ENCODE measurements at places on chromosomes 11 and 22.

GRCh38 chr11:61863548-61864081 is 27.7 kb downstream of the FADS3 start:
- DNase-seq: no peak

- DNase-seq: no peak
These were observed 423.3 kb upstream of the CCDC90B start for GRCh38 chr11:83709434-83709833.

DNA sequence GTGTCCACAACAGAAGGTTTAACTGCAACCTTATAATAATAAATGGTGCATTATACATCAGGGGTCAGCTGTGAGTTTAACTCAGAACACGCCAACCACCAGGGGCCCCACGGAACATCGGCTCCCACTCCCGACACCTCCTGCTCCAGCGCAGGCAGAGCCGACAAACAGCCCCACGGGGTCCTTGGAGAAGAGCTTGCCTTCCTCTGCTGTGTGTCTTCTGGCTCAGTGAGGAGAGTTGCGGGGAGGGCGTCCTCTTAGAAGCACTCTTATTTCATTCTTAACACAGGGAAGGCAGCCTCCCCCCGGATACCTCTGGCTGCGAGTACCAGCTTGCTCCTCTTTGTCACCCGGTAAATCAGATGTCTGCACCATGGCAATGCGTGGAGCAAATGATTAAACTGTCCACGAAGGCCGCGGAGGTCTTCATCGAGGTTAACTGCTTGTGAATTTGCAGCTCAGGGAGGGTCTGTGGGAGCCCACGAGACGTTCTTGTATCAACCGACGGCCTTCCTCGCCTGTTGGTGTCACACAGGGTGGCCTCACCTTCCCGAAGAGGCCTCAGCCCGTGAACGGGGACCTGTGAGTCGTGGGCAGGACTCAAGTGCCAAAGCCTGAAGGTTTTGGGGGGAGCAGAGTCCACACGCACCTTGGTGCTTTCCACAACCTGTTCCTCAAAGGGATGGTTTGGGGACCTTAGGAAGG is 464.0 kb downstream of the BRD1 start:
- no peak for DNase-seq

- peak; percentile 33 for DNase-seq
These were observed 45.2 kb downstream of the CTSC start for GRCh38 chr11:88292171-88292843.

DNA sequence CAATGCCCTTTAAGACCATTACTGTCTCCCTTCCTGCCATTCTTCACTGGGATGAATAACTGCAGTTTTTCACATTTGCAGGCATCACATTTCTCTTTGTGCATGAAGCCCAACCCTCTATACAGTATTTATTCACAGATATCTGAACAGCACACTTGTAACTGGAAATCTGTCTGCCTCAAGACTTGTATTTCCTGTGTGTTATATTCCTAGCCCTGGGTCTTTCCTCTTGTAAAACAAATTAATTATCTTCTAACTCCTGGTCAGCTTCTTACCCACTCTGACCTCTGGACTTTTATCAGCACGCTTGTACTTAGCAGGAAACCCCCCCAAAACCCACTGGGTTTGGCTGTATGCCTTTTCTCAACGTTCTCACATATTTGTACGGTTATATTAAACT is 2.0 kb downstream of the CSRP3 start:
- no peak for DNase-seq

- no peak for DNase-seq
These were observed 4.5 kb downstream of the GAL start for GRCh38 chr11:68688881-68689280.
